Activated T-helper 1 cell treated with anti-CD3 and anti-CD28 coated beads, Interleukin-2, amount 50 U/mL, for 16 hours (primary cell): ENCODE measurements at places on chromosomes 1 and 21.

DNA sequence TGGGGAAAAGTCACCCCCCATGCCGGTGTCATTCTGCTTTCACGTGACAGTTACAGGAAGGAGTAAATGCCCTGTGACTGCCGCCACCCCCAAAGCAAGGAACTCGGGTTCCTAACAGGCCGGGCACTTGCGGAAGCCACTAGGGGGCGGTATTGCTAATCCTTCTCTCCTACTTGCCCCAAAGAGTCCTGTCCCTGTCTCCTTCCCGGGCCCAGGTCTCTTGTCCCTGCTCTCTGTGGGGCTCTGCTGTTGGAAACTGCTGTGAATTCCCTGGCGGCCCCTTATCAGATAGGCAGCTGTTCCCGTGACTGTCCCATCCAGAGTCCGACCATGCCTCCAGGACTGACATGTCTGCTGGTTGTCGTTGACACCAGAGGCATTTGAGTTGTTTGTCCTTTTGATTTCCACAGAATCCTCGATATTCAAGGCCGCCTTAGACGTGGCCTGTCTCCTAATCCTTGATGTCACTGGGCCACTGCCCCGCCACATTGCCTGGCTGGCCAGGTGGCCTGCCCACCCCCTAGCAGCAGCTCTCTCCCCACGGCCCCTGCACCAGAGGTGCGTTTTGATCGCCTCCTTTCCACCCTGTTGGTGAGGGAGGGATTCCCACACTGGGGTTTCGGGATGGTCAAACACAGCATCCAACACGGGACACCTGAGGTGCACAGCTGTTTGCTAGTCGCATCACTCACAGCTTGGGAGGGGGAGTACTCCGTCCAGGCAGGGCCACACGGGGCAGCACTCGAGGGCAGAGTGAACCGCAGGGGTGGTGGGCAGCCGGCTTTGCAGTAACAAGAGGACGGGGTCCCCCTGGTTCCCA lies 37.3 kb downstream of the CHAF1B start:
- no peak for DNase-seq

GRCh38 chr1:119139857-119140176 lies 636 bp downstream of the WARS2 start:
- DNase-seq, result no peak

- DNase-seq, result no peak
These were observed 15.5 kb upstream of the RIMKLA start for GRCh38 chr1:42365118-42365517.

DNA sequence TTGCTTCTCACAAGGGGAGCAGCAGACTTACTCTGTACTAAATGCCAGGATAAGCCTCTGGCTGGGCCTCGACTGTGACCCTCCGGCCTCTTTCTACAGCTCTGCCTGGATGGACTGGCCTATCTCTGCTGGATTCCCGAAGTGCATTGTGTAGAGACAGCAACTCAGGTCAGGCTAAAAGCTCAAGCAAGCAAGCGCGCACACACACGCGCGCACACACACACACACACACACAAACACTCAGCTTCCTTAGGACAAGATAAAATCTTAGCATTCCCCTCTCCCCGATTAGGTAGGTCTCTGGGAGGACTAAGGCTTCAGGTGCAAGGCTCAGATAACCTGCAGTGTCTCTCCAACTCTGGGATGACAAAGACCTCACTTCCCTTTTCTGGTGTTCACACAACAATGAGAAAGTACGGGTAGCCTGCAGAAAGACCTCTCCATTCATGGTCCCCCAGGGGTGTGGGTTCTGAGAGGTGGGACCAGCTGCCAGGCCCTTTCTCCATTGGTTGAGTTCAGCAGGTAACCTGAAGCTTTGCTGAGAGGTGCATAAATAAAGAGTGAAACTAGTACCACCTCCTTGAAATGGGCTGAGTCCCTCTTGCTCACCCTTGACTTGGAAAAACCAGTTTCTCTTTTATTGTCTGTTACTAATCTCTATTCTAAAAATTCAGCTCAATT lies 155.1 kb upstream of the CAMK1G start:
- no peak for DNase-seq

- DNase-seq, result peak; percentile 59
These were observed at the start of gene MX2 for GRCh38 chr21:41361786-41362604. Gene MX2, plus strand, starts transcription at chr21:41362027. Its CDS starts 14,880 bp downstream, at chr21:41376907.

DNA sequence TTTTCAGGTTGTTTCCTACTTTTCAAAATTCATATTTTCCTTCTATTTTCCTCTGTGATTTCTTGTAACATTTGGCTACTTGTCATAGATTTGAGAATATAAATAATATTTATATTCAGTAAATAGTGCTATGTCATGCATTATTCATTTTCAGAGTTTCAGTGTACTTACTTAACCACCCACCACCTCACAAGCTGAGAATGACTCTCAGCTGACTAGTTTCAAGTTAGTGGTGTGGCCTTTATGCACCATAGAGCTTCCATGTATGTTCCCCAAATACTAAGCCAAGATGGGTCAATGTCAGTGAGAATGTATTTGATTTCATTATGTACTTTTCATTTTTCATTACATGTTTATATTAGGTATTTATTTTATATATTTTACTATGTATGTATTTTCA lies 56.9 kb upstream of the RGS1 start:
- no peak for DNase-seq

DNA sequence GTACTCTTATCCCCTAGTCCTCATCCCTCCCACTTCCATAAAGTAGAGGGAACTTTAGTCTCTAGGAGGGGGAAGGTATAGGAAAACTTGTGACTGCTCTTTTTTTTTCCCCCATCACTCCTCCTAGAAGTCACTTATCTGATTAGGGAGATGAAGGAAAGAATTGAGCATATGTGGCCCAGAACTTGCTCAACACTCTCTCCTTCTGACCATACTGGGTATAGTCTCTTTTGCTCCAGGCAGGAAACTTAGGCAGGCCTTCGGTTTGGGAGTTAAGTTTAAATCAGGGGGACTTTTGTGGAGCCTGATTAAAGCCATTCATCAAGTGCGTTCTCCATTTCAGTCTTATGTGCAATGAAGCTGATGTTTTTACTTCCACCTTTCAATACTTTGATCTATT lies 5.8 kb downstream of the UBE2U start:
- DNase-seq, result no peak

DNA sequence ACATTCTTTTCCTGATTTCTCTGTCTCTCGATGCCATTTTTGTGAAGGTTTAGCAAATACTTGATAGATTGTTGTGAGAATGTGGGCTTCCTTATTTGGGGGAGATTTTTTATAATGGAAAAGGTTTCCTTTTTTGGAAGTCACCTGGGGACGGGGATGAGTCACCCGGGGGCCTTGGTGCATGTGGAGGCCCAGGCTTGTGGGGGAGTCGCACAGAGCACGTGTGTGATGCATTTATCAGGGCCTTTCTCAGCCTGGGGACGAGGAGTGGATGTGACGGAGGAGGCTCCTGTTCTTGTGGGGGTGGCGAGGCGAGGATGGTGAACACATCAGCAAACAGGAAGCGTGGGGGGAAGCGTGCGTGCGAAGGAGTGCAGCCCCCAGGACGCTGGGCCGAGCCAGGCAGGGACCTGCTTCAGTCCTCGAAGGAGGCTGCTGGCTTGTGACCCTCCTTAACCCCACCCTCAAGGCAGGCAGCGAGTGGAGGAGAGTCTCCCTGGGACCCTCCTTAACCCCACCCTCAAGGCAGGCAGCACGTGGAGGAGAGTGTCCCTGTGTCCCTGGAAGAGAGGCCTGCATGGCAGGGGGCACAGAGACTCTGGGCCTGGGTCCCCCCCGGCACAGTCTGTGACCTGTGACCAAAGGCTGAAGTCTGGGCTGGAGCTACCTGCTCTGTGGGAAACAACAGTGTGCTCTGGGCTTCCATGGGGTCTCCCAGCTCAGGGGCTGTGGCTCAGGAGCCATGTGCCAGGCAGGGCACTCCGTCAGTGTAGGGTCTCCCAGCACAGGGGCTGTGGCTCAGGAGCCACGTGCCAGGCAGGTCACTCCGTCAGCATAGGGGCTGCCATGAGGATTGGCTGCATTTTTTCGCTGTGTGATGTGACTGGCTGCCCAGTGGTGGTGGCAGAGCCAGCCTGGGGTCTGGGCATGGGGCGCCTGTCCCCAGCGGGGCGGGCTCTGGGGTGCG lies 57.2 kb downstream of the AGPAT3 start:
- peak; percentile 28 for DNase-seq

GRCh38 chr21:31479714-31480113 lies 135.7 kb upstream of the TIAM1 start:
- DNase-seq, result no peak

GRCh38 chr1:231203259-231204057 lies 37.6 kb upstream of the GNPAT start:
- no peak for DNase-seq

- DNase-seq, result no peak
These were observed 5.1 kb upstream of the TMEM51 start for GRCh38 chr1:15148475-15148874.

- DNase-seq, result no peak
These were observed 12.5 kb upstream of the ZC3H12A start for GRCh38 chr1:37461698-37462436.

- no peak for DNase-seq
These were observed 119.0 kb upstream of the DPT start for GRCh38 chr1:168848051-168848450.

DNA sequence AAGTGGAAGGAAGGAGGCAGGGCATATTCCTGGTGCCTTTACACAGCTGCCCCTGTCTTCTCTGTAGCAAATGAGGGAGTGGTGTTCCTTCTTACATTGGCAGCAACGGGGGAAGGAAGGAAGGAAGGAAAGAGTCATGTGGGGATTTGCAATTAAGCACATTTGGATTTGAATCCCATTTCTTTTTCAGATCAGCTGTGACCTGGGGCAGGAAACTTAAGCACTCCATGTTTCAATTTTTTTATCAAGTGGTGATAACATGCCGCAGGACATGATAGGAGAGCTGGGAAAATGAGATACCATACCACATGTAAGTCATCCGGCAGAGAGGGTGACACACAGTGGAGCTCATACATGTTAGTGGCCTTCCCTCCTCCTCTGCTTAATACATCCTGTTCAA lies 186.8 kb downstream of the APP start:
- DNase-seq, result no peak

DNA sequence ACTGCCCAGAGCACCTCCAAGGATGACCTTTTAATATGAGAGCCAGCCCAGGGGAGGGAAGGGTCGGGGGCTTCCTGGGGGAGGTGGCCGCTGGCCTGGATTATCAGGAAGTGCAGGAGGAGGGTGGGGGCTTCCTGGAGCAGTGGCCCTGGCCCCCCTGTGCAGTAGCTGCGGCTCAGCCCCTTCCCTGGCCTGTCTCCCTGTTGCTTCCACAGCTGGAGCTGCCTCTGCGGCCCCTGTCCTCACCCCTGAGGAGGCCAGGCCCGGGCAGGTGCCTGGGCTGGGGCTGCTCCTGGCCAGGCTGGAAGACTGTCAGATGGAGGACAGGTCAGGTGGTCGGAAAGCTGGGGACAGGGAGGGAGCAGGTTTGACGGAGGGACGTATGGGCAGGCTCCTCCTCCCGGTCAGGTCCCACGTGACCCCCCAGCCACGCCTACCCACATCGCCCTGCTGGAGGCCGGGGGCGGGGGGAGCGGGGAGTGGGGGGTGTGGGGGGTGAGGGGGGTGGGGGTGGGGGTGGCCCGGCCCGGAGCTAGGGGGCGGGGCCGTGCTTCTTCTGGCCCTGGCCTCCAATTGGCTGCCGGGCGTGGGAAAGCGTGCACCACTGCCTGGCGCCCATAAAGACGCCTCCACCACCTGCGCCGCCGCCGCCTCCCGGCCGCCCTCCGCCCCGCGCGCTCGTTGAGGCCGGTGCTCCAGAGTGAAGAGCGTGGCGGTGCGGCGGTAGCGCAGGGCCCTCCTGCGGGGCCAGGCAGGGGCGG lies 10.2 kb upstream of the TNFRSF14 start:
- peak; percentile 74 for DNase-seq

- DNase-seq, result no peak
These were observed 9.4 kb upstream of the BARHL2 start for GRCh38 chr1:90726425-90726985.

- DNase-seq, result no peak
These were observed 8.3 kb upstream of the MEF2D start for GRCh38 chr1:156508955-156509234.

DNA sequence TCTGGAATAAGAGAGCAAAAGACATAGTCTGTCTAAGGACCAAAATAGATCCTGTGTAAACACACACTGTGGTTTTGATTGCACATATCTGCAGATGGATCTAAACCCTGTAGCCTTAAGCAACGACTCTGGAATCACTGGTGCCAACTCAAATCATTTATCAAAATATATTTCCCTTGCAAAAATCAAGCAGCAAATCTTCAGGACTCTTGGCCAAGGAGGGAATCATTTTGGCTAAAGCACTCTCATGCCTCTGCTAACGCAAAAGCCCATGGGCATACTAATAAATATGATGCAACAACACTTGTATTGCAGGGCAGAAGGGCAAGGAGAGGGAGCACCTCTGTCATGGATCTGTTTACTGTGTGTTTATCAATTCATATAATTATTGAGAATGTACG lies 155.4 kb upstream of the DUSP10 start:
- no peak for DNase-seq

- DNase-seq, result no peak
These were observed 297.0 kb downstream of the DISC1 start for GRCh38 chr1:231923491-231924041.

GRCh38 chr1:100147875-100148274 lies 14.9 kb downstream of the TRMT13 start:
- DNase-seq, result no peak

DNA sequence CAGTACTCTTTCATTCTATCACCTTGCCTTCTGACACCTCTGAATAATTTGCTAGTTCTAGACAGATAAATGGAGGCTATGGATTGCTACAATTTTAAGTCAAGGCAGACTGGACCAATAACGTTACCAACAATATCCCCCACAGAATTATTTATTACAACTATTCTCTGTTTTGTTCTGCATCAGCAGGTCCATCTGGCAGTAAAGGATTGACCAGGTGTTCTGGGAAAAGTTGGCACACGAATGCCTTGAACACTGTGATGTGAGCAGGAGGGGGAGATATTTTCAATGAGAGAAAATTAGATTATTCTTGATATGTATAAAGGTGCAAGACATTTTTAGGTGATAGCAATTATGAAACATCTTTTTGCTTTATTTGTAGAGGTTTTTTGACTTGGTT lies 718.8 kb upstream of the TMPRSS15 start:
- DNase-seq, result no peak

- no peak for DNase-seq
These were observed 30.5 kb upstream of the B3GALT2 start for GRCh38 chr1:193216920-193217319.

GRCh38 chr1:20399606-20400180 lies 86.3 kb downstream of the CAMK2N1 start:
- no peak for DNase-seq

DNA sequence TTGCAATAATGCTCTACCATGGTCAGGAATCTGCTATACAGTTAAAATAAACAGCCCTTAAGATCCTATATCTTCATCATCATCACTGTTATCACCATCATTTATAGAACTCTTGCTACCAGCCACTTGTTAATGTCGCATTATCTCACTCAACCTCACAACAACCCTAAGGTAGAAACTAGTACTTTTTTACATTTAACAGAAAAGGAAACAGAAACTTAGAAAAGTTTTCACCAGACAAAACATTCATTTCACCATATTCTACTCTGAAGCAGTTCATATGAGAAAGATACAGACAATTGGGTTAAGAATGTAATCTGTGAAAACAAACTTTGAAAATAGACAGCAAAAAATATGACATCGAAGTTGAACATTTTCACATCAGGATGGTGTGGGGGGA lies 262.6 kb downstream of the ATG4C start:
- no peak for DNase-seq
